ENCODE measurements at places on chromosomes 5 and 9. TPM values are rescaled to one million over a fixed set of nuclear protein-coding genes. Genes with fewer than 3 reads are reported as not detected.

DNA sequence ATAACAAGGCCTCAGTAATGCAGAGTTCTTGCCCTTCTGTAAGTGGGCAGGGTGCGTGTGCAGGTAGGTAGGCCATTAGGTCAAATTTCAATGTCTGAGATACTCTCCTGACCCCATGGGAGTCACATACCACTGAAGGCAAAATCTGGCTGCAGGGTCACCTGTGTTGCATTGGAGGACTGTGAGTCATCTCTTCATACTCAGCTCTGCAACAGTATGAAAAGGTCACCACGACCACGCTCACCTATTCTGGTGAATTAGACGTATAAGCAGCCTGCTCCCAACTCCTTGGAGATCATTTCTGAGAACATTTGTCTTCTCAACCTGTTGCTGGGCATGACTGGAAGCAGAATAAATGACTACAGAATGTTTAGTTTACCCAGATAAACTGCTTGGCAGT, 599.8 kb downstream of the PDE4D start:
- H3K36me3 ChIP-seq: no peaks in the 10 kb centered on the region
- H3K27me3 ChIP-seq: no peaks in the 10 kb centered on the region
- H3K4me1 ChIP-seq: peaks cover 30% of the 10 kb centered on the region
- no peak for DNase-seq

TAF11L10 gene
- not detected for total RNA-seq

DNA sequence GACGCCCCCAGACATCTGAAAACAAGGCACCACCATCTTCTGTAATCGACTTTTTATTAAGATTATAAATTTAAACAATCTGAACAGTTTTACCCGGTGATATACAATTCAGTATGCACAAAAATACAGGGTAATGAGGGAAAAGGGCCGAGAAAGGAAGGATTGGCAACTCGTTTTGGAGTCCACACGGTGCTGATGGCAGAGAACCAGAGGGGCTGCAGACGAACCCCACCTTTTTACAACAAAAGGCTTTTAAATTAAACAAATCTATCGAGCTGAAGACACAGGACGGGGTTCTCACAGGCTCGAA, 2.6 kb downstream of the IER5L start:
- H3K36me3 ChIP-seq: no peaks in the 10 kb centered on the region
- no peak overlapping the region for H3K27ac ChIP-seq
- H3K27me3 ChIP-seq: no peaks in the 10 kb centered on the region
- DNase-seq: no peak

- no peaks in the 10 kb centered on the region for H3K36me3 ChIP-seq
- no peak for DNase-seq
- H3K4me3 ChIP-seq: no peak overlapping the region
- no peaks in the 10 kb centered on the region for H3K27me3 ChIP-seq
- no peaks in the 10 kb centered on the region for H3K4me1 ChIP-seq
These were observed 636.4 kb downstream of the PRELID2 start for GRCh38 chr5:145198525-145199260.

DNA sequence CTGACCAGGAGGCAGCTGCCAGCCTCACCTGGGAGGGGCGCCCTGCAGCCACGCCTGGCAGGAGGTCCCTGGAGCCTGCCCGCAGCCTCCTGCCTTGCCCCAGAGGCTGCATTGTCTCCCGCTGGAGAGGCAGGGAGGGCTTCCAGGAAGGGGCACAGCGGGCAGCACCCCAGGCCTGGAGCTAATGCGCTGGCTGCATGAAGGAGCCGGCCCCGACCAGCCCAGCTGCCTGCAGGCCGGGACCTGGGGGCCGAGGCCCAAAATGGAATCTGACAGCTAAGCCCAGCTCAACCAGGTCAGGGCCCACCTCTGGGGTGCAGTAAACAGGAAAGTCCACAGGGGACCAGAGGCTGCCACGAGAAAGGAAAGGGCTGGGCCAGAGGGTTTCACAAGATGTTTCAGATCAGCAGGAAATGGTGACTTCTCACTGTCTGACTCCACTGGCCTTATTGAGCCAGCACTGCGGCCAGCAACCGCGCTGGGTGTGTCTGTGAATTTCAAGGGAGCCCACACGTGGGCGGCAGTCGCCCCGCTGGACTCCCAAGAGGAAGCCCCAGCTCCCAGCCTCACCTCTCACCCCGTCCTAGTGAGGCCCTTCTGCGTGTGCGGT, 18.6 kb upstream of the NOTCH1 start:
- peaks cover 19% of the 10 kb centered on the region for H3K4me1 ChIP-seq
- H3K4me3 ChIP-seq: no peak overlapping the region
- no peak overlapping the region for H3K27ac ChIP-seq
- DNase-seq: no peak

IL31RA gene
- not detected for total RNA-seq

PCDHA1 gene
- 0.07 TPM for total RNA-seq

PCDHGB1 gene
- total RNA-seq: 0.60 TPM

DNA sequence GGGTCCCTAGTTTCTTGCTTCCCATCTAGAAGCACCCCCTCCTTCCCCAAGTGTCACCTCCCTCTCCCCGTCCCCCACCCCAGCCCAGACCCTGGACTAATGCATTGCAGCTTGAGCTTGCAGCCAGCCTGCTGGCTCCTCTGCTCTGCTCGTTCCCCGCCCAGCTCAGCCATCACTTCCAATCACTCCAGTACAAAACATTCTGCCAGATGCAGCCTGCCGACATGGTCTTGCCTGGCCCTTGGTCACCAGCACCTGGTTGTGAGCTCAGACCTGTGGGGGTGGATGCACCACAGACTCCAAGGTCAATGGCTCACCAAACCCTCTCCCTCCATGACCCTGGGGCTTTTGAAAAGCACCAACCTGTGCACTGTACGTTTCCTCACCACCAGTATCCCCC, 172.9 kb upstream of the SMIM23 start:
- no peaks in the 10 kb centered on the region for H3K27me3 ChIP-seq
- H3K36me3 ChIP-seq: no peaks in the 10 kb centered on the region
- H3K4me1 ChIP-seq: no peaks in the 10 kb centered on the region
- no peak for DNase-seq

DNA sequence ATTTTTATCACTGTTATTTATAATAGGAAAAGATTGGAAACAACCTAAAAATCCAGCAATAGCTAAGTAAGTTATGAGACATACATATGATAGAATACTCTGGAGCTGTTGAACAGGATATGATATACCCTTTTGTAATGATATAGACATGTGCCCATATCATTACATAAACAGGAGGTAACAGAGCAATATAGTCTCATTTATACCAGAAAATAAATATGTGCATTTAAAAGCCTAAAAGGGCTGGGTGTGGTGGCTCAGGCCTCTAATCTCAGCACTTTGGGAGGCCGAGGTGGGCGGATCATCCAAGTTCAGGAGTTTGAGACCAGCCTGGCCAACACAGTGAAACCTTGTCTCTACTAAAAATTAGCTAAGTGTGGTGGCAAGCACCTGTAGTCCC, 2.3 kb upstream of the FABP6 start:
- H3K27me3 ChIP-seq: no peaks in the 10 kb centered on the region
- H3K27ac ChIP-seq: no peak overlapping the region
- H3K36me3 ChIP-seq: no peaks in the 10 kb centered on the region
- H3K4me3 ChIP-seq: no peak overlapping the region
- H3K4me1 ChIP-seq: no peaks in the 10 kb centered on the region

FAM200C gene
- total RNA-seq: 3.2 TPM

GRCh38 chr9:107907255-107907654, 417.7 kb upstream of the KLF4 start:
- H3K36me3 ChIP-seq: no peaks in the 10 kb centered on the region
- H3K4me1 ChIP-seq: no peaks in the 10 kb centered on the region
- no peak overlapping the region for H3K4me3 ChIP-seq
- H3K27me3 ChIP-seq: no peaks in the 10 kb centered on the region

DNA sequence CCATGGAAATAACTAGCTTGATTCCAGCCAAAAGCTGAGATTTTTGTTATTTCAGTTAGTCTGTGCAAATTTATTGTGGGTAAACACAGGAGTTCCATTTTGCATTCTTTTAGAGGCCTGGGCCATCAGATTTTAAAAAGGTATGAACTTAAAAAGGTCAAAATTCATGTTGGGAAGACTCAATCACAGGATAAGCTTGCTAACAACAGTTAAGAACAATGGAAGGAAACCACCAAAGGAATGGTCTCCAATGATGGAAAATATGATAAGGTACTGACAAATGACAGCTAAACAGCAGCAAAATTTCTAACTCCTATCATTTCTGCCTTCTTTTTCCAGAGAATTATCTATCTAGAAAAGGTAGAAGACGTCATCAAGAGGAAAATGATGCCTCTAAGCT, 16.0 kb downstream of the ABITRAM start:
- H3K27me3 ChIP-seq: no peaks in the 10 kb centered on the region
- H3K4me3 ChIP-seq: no peak overlapping the region
- no peak for DNase-seq
- no peaks in the 10 kb centered on the region for H3K4me1 ChIP-seq
- no peak overlapping the region for H3K27ac ChIP-seq
- no peaks in the 10 kb centered on the region for H3K36me3 ChIP-seq

ANKRD31 gene
- 0.66 TPM for total RNA-seq

GRCh38 chr5:103503066-103503465, 59.5 kb downstream of the NUDT12 start:
- no peak overlapping the region for H3K27ac ChIP-seq
- no peaks in the 10 kb centered on the region for H3K4me1 ChIP-seq
- H3K27me3 ChIP-seq: no peaks in the 10 kb centered on the region
- no peaks in the 10 kb centered on the region for H3K36me3 ChIP-seq

DNA sequence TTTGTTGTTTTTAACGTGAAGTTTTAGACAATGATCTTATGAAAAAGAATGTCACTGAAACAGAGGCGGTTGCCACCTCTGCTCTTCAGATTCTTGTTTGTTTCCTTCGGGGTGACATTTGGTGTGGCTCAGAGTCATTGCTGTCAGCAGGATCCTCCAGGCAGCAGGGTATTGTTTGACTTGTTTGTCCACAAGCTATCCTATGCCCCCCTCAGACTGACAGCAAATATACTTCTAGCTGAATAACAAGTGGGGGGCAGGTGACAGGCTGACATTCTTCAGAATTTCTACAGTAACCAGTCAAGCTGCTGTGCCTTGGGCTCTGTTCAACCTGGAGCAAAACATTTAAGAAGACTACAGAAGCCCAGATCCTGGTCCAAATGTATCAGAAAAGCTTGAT, 383.3 kb downstream of the YTHDC2 start:
- H3K4me3 ChIP-seq: no peak overlapping the region
- DNase-seq: no peak
- no peak overlapping the region for H3K27ac ChIP-seq
- H3K27me3 ChIP-seq: no peaks in the 10 kb centered on the region

GRCh38 chr9:80061940-80062339, 490.2 kb downstream of the TLE4 start:
- H3K27ac ChIP-seq: no peak overlapping the region
- no peak overlapping the region for H3K4me3 ChIP-seq
- no peak for DNase-seq
- no peaks in the 10 kb centered on the region for H3K36me3 ChIP-seq
- H3K4me1 ChIP-seq: no peaks in the 10 kb centered on the region

ERMP1 gene
- total RNA-seq: 34.7 TPM

DNA sequence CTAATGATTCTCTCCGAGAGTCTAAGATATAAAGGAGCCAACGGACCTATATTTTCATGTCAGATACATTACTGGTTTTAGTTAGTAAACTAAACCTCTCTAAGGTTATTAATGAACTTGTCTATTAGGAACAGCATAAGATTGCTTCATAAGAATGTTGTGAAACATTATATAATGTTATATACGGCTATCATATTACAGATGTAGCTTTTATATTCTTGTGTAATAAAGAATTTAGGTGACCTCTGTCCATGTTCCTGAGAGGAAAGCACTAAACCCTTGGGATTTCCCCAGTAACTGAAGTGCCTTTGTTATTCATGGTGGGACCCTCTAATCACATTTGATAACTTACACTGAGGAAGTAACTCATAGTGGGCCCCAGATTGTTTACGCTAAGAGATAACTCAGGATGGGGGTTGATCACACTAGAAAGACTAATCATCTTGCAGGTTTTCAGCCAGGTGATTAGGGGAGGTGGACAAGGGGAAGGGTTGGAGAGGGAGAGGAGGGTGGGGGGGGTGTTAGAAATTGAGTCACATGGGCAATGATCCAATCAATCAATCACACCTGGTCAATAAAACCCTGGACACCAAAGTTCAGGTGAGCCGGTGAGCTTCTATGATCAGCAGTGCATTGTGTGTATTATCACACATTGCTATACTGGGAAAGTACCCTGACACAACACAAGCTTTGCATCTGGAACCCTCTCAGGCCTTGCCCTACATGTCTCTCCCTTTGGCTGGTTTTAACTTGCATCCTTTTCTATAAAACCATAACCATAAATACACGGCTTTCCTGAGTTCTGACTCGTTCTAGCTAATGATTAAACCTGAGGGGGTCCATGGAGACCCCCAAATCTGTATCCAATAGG, 25.8 kb downstream of the ECPAS start:
- H3K4me1 ChIP-seq: peaks cover 32% of the 10 kb centered on the region
- no peak overlapping the region for H3K4me3 ChIP-seq
- H3K36me3 ChIP-seq: no peaks in the 10 kb centered on the region
- DNase-seq: no peak

- H3K27me3 ChIP-seq: no peaks in the 10 kb centered on the region
- no peak overlapping the region for H3K4me3 ChIP-seq
- no peaks in the 10 kb centered on the region for H3K36me3 ChIP-seq
- no peak for DNase-seq
These were observed 21.9 kb upstream of the FSD1L start for GRCh38 chr9:105425816-105426433.

- H3K36me3 ChIP-seq: no peaks in the 10 kb centered on the region
- H3K4me1 ChIP-seq: peaks cover 7% of the 10 kb centered on the region
- H3K27me3 ChIP-seq: no peaks in the 10 kb centered on the region
- H3K4me3 ChIP-seq: no peak overlapping the region
- DNase-seq: no peak
- H3K27ac ChIP-seq: no peak overlapping the region
These were observed 406.0 kb upstream of the PIK3R1 start for GRCh38 chr5:67809589-67809988.

DNA sequence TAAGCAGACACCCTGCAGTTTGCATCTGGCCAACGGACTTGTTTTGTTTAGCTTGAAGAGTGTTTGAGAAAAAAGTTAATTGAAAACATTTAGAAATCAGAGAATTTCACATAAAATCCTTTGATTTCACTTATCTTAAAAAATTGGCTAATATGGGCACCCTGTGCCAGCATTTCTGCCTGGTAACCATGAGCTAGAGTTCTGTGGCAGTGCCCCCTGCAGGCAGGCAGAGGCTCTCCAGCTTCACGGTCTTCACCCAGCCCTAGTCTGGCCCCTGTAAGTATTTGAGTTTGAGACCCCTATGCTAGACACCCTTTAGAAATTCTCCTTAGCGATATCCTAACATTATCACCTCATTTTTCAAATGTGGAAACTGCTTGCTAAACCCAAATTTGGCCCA, 18.8 kb upstream of the FANCC start:
- H3K4me1 ChIP-seq: no peaks in the 10 kb centered on the region
- DNase-seq: no peak
- H3K27me3 ChIP-seq: no peaks in the 10 kb centered on the region
- H3K27ac ChIP-seq: no peak overlapping the region
- no peak overlapping the region for H3K4me3 ChIP-seq

GRCh38 chr5:175690025-175690424, 32.2 kb downstream of the HRH2 start:
- H3K4me3 ChIP-seq: no peak overlapping the region
- H3K27ac ChIP-seq: no peak overlapping the region
- H3K36me3 ChIP-seq: no peaks in the 10 kb centered on the region
- no peak for DNase-seq

IFNA14 gene
- not detected for total RNA-seq
